ENCODE measurements at places on chromosomes 7 and 10.

GRCh38 chr10:103651783-103652476 lies 158.4 kb downstream of the NEURL1 start:
- DNase-seq = no peak

GRCh38 chr7:92723943-92724342 lies 112.4 kb downstream of the CDK6 start:
- no peak for DNase-seq

DNA sequence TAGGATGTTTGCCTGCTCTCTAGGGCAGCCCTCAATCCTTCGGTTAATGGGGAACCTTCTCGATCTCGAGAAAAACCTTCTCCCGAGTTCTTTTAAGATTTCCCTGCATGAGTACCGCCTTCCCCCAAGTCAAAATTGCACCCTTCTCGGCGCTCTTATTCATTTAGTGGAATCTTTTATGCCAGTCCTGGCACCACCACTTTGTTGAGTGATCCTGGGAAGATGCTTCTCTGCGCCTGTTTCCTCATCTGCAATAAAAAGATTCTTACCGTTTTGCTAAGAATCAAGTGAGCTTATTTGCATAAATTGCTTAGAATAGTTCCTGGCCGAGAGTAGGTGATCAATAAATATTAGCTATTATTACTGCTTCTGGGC lies 697 bp downstream of the ARPC1A start:
- no peak for DNase-seq

DNA sequence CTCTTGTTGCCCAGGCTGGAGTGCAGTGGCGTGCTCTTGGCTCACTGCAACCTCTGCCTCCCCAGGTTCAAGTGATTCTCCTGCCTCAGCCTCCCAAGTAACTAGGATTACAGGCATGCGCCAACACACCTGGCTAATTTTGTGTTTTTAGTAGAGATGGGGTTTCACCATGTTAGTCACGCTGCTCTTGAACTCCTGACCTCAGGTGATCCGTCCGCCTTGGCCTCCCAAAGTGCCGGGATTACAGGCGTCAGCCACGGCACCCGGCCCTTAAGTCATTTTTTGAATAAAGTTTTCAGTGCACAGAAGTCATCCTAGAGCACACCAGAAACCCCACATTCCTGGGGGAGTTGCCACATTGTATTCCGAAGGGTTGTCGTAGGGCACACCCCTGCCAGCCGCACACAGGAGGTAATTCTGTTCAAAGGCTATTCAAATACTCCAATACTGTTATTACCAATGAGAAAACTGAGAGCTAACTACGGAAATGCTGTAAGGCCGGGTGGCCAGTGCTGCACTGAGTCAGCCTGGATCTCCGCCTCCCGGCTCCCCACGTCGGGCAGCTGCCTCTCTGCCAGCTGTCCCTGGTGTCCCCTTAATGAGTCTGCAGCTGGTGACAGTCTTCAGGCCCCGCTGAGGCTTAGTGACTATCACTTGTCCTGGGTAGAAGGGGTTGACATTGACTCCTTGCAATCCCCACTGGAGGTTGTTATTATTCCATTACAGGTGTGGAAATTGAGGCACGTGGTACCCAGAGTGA lies 8.6 kb upstream of the RFC2 start:
- DNase-seq = no peak

DNA sequence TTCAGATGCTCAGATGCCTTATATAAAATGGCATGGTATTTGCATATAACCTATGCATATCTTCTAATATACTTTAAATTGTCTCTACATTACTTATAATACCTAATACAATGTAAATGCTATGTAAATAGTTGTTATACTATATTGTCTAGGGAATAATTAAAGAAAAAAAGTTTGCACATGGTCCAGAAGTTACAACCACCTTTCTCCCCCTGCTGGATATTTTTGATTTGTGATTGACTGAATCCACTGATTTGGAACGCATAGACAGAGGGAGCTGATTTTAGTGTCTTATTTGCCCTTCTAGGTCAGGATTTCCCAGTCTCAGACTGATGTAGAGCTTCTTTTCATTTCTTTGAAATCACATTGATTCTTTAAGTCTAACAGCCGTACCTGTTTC lies 31.8 kb downstream of the MDFIC start:
- no peak for DNase-seq

DNA sequence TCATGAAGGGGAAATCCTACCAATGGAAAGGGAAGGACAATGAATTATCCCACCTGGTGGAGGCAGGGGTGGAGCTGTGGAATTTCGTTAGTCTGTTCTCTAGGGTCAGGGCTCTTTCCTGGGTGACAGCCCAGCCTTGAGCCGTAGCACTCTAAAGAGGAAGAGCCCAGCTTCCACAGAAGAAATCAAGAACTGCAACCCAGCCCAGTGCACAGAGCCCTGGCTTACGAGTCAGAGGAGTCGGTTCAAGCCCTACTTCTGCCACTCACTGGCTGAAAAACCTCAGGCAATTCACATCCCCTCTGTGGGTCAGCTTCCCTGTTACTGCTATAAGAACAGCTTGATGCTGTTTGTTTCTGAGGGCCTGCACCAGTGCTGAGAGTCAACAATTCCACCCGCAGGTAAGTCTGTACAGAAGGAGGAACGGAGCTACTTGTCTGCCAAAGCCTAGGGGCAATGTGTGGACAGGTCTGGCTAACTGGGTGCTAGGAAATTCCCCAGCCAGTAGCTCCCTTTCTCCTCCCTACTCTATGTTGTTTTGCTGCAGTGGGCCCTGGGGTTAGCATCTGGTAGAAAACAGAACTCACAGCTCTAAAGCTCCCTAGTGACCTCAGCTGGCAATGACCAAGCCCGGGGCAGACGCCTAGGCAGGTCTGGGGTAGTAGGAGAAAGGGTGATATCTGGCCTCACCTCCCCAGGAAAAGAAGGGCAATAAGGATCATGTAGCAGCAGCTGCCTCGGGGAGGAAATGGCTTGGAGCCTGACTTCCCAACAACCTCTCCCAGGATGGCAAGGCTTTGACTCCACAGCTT lies 3.3 kb downstream of the AVPI1 start:
- no peak for DNase-seq

DNA sequence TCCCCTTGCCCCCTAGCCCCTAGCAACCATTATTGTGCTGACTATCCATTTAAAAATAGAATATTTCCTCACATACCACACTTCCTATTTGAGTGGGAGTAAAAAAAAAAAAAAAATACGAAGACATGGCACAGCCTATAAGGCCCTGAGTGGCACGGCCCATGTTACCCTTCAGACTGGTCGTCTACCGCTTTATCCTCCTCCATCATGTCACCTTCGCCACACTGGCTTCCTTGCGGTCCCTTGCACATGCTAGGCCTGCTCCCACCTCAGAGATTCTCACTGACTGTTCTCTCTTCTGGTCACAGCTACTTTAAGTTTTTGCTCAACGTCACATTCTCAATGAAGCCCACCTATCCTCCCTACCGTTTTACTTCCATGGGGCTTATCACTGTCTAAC lies 130.3 kb downstream of the ATE1 start:
- no peak for DNase-seq

GRCh38 chr7:3032256-3032655 lies 11.4 kb downstream of the CARD11 start:
- DNase-seq = no peak

- DNase-seq = peak; percentile 61
Measured at GRCh38 chr10:5466451-5467206, 32.7 kb downstream of the CALML5 start.

- DNase-seq = peak; percentile 65
Measured at GRCh38 chr7:150446288-150446938, 4.0 kb upstream of the GIMAP8 start.

DNA sequence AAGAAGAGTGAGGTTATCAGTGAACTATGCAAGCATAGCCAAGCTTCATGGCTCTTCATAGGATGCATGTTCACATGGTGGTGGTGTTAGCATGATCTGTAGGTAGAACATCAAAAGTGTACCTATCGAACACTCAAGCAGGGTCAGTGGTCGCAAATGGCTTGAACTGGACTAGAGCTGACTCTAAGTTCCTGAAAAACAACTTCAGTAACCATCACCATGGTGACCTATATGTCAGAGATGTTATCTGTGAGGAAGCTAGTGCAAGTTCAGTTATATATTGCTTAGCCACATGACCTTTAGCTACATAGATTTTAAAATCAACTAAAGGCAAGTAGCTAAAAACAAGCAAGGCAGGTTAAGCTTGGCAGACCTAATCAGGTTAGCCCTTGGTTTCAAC lies 163.1 kb upstream of the AGR3 start:
- no peak for DNase-seq

- no peak for DNase-seq
Measured at GRCh38 chr7:100154651-100155491, 3.7 kb downstream of the TRAPPC14 start.

DNA sequence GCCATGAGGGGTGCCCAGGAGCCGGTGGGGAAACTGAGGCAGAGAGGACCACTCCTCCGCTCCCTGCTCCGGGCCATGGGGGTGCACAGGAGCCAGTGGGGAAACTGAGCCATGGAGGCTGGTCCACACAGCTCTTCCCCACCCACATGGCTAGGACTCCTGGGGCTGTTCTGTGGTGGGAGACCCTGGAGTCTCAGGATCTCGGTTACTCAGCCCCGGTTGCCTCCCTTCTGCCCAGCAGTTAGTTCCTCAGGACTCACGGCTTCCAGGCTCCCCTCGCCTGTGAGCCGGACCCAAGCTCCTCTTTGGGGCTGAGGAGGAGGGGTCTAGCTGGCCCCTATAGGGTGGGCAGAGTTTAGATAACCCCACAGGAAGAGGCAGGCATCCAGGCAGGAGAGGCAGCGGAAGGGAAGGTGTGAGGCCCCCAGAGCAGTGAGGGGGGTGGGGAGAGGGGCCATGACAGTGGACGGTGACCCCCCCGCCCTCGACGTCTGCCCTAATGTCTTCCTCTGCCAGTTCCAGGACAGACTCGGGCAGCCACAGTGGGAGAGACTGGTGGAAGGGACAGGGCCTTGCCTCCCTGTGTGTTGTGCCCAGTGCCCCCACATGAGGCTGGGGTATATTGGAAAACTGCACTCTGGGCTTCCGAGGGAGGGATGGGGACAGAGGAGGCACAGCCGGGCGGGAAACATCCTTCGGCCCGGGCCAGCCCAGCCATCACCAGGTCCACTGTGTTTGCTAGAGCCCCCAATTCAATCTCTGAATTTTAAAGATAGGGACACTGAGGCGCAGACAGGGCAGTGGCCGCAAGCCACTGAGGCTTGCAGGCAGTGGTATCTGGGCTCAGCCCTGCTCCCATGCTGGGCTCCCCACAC lies 4.3 kb downstream of the ELFN1 start:
- no peak for DNase-seq

DNA sequence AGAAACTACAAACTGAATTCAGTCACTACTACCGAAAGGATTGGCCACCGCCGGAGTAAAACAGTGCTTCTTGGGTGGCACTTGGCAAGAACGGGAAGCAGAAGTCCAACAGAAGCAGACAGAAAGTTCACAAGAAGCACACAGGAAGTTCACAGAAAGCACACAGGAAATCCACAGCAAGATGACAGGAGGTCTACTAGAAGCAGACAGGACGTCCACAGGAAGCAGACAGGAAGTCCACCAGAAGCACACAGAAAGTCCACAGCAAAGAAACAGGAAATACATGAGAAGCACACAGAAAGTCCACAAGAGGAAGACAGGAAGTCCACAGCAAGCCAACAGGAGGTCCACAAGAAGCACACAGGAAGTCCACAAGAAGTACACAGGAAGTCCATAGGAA lies 399.2 kb upstream of the AUTS2 start:
- DNase-seq = no peak

DNA sequence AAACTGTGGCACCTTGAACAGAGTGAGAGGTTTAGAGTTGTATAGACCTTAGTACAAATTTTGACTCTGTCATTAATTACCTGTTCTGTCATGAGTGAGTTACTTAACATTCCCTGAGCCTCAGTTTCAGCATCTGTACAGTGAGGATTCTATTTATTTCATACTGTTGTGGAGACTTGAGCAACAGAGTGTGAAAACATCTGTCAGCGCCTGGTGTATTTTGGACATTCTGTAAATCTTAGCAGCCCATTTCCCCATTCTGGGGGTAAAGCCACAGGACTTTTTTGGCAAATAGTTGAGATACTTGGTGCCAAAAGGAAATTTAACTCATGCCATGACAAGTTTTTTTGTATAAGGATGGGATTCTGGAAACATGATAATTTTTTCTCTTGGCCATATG lies 94.8 kb downstream of the AUTS2 start:
- DNase-seq = no peak

GRCh38 chr7:50285269-50285668 lies 19.2 kb upstream of the IKZF1 start:
- DNase-seq = no peak

GRCh38 chr7:151518105-151518946 lies 1.4 kb downstream of the RHEB start:
- DNase-seq = peak; percentile 45

- no peak for DNase-seq
Measured at GRCh38 chr7:36348256-36348655, 41.4 kb upstream of the ANLN start.

DNA sequence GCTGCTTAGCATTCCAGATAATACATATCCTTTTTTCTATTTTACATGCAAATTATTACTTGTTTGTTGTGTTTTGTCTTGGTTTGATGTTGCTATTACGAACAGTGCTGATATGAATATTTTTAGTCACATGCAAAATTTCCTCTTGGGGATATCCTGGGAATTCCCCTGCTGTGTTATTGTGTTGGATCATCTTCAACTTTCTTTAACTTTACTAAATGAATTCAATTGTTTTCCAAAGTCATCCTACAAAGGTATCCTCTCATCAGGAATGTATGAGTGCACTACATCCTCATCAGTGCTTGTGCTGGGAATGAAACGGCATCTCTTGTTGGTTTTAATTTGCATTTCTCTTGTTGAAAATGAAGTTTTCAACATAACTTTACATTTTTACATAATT lies 87.1 kb downstream of the AASS start:
- no peak for DNase-seq

- DNase-seq = no peak
Measured at GRCh38 chr10:50529660-50530059, 94.1 kb downstream of the SGMS1 start.

- no peak for DNase-seq
Measured at GRCh38 chr7:106127984-106128780, 16.1 kb upstream of the SYPL1 start.

DNA sequence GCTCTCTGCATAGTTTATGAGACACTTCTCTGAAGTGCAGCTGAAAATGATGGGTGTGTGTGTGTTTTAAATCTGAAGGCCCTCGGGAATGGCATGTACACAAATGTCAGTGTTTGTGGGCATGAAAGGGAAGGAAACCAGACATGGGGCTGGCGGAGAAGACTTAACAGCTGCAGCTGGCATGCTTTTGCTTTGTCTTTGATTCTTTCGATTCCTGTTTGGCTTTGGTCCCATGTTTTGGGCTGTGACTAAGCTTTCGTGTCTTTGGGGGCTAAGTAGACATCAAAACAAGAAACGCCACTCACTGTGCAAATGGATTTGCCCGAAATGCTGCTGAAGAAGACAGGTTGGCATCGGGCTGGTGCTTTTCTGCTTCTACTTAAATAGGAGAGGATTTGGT lies 179.3 kb downstream of the PFKFB3 start:
- DNase-seq = no peak

DNA sequence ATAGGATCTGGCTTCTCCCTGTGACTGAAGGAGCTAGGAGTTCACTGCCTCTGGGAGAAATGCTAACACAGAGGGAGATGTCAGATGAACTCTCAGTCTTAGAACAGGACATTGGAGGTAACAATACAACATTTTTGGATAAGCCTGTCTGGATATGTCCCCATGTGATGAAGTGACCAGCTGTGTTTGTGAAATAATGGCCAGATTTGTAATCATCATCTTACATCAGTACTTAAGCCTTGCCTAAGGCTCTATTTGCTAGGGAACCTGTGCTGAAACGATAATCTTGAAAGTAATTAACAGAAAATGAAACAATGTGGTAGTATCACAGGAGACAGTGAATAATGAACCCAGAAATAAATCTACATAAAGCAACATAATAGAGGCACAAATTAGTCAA lies 56.2 kb downstream of the CRPPA start:
- DNase-seq = no peak
